ENCODE measurements at places on chromosomes 7 and 10.

DNA sequence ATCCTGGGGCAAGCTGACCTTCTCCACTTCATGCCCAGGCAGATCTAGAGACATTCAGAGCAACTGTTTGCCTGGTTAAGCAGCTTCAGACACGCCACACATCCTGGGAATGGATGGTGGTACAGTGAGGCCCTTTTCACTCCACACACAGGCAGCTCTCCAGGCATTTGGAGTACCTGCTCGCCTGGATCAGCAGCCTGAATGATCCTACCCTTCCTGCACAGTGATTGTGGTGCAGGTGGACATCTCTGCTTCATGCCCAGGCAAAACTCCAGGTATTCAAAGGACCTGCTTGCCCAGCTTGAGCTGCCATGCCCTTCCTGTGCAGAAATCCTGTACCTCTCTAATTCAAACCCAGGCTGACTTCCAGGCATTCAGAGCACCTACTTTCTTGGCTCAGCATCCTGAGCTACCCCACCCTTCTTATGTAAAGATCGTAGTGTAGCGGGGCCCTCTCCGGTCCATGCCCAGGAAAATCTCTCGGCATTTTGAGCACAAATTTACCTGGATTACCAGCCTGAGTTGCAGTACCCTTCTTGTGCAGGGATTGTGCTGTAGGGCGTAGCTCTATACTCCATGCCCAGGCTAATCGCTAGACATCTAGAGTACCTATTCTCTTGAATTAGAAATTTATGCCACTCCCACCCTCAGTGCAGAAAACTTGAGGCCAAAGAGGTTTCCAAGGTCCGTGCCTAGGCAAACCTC is 972.8 kb downstream of the ANKRD7 start:
- DNase-seq, result no peak

GRCh38 chr10:79409726-79410085 is 35.7 kb downstream of the ZCCHC24 start:
- DNase-seq, result no peak

GRCh38 chr7:142629588-142630260 is 119.5 kb upstream of the PRSS1 start:
- DNase-seq, result peak; percentile 54

DNA sequence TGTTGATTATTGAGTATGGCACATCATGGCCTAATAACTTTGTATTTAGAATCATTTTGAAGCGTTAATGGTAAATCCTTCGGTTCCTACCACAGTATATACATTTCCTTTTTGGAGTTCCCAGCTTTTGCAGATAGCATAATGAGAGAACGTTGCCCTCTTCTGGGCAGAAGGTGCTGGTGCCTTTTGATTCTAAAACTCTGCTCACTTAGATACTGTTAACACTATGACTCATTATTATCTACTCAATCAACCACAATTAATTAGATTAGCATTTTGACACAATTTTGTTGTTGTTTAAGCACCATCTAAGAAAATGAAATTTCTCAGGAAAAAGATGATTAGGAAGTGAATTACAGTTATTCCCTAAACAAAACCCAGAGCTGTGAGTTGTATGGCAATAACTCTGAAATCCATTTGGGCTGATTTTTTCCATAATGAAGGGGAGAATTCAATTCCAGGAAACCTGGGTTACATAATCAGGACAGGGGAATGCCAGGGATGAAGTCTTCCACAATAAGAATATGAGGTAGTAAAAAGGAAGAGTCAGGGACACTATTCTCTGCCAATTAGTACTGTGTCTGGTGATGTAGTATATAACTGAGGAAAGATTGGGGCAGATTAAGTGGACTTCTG is 11.5 kb upstream of the DLD start:
- DNase-seq, result no peak

DNA sequence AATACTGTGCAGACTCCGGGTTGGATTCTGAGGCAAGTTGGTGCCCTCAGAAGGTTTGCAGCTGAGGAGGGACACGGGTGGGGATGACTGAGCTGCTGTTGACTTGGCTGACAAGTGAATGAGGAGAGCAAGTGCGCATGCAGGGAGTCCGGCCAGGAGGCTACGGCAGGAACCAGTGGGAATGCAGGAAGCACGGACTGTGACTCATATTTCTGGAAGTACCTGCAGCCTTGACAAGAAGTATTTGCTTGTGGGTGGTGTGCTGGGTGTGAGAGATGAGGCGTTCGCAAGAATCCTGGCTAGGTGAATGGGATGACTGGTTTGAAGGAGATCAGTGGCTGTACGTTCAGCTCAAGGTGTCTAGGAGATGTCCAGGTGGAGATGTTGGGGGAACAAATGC is 30.8 kb upstream of the FXYD4 start:
- no peak for DNase-seq

DNA sequence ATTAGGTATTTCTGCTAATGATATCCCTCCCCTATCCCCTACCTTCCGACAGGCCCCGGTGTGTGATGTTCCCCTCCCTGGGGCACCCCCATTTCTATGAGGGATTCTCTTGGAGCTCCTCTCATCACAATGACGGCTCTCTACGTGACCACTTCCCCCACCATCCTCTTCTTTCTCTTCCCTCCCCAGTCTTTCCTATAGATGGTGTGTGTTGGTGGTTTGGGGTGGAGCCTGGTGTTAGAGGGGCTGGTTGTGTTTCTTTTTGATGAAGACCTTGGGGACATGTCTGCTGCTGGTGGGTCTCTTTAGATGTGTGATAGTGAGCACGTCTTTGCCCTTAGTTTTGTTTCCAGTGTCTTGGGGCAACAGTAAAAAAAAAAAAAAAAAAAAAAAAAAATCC is 28.6 kb downstream of the RPS24 start:
- DNase-seq, result no peak

- no peak for DNase-seq
Observed at GRCh38 chr7:159064816-159065510, 79.7 kb downstream of the VIPR2 start.

DNA sequence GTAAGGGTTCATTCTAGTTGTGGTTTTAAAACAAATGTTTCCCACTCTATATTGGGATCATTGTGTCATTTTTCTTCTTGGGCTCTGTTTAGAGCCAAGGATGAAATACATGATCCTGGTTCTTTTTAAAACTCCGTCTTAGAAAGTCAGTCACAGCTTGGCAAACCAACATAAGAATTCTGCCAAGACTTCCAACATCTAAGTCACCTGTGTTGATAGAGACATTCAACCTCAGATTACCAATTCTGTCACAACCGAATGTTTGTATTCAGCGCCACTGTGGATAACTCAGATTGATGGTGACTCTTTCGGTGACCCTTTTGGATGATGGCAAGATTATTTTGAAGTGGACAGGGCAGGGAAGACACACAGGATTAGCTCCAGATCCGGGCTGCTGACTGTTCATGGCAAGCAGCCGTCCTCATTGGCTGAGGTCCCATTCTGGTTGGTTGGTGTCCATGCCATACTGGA is 255.4 kb downstream of the ARHGAP21 start:
- DNase-seq, result no peak

DNA sequence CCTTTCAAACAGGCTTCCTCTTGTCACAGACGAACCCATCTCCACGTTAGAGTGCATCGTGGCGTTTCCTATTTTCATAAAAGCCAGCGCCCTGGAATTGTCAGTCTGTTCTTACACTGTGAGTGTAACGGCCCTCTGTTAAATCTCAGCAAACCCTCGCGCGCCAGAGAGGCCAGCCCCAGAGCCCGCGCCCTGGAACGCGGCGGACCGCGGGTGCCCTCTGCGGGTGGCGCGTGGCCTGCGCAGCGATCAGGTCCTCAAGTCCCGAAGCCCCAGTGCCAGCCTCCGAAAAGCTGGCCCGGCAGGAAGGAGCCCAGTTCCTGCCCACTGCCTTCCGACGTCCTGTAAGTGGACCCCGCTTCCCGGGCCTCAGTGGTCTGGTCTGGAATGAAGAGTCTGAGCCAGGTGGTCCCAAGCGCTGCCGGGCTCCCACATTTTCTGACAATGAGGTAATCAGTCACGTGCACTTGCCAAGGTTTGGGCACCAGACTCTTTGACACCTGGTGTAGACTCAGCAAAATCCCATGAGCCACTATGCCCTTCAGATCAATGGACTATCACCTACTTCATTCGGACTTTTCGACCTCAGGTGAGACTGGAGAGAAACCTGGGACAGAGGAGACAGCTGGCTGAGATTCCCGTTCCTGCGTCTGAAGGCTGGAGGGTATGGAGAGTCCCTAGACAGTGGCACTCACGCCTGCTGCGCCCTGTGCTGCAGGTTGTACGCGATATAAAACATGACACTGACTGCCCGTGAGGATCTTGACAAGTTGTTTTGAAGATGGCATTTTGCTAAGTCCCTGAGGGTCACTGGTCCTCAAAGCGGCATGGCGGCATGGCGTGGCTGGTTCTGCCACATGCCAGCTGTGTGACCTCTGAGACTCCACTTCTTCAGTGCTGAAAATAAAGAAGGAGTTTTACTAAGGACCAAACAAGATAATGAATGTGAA is 109.4 kb upstream of the LANCL2 start:
- DNase-seq, result no peak

DNA sequence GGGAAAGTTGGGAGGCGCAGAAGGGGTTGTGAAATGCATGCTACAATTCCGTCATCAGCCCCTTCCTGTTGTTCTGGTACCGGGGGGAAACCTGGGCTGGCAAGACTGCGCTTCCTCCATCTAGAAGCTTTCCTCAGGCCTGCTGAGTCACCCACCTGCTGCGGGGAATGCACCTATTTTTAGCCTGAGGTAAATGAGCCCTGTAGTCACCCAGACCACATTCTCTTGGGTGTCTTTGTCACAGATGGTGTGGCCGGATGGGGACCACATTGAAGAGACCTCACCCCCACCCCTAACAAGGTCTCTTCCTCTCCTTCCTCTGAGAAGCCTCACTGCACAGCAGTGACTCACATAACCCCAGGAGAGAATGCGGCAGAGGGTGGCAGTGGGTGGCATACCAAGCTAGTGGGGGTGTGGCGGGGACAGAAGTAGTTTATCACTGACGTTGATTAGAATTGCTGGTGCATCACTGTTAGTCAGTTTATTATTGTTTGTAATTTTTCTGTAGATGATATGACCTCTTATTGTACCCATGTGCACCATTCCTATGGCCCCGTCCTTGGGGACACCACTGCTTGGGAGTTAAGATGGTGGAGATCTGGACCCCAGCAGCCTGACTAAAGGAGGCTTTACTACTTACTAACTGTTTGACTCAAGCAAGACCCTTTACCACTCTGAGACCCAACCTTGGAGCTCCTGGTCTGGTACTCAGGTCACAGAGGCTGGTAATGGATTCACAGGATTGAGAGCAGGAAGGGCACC is 83.0 kb upstream of the DUSP5 start:
- DNase-seq, result no peak

GRCh38 chr10:24415455-24416125 is 206.7 kb downstream of the KIAA1217 start:
- peak; percentile 30 for DNase-seq

DNA sequence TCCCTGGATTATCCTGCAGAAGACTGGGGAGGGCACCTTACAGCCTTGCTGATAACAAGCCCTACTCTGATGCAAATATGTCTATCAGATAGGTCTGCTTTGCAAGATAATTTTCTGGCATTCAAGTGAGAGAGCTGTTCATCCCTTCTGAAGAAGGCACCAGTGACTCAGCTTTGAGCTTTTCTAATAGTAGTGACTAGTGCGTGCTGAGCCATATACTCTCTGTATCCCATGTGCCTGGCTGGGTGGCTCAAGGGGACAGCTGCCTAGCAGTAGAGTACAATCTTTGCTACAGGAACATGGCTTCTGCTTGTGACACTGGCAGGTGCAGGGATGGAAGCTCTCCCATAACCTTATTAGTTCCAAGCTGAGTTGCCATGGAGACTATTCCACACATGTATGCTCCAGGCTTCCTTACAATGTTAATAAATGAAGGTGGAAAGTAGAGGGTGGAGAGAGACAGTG is 35.0 kb upstream of the ABCB4 start:
- no peak for DNase-seq

DNA sequence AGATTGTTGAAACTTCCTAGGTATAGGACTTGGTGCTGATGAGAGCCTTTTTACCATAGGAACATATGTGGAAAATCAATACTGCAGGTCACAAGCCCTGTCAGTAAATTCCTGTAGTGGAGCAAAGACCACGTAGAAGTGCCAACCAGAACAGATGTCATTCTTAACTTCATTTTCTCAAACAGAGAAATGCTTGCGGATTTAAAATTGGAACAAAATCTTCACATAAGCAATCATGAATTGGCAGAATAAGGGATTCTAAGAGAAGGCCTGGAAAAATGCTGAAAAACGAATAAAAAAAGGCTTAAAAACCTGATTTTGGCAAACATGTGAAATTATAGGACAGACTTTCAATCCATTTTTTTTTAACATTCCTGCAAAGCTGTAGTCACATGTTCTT is 80.8 kb upstream of the SMIM30 start:
- no peak for DNase-seq

DNA sequence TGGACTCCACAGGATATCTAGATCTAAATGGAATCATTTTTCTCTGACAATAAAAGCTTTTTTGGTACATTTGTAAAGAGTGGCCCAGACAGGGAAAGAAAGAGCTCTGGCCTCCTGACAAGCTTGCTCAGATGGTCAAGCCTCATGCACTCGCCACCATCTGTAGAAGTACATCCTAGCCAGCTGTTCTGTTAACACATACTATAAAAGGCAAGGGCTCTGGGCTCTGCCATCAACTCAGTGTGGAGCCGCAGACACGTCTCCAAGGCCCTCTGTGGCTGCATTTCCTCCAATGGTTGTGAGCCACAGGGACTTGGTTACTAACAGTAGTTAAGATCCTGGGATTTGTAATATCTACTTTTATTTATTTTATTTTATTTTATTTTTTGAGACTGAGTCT is 70.8 kb upstream of the KDM7A start:
- no peak for DNase-seq

DNA sequence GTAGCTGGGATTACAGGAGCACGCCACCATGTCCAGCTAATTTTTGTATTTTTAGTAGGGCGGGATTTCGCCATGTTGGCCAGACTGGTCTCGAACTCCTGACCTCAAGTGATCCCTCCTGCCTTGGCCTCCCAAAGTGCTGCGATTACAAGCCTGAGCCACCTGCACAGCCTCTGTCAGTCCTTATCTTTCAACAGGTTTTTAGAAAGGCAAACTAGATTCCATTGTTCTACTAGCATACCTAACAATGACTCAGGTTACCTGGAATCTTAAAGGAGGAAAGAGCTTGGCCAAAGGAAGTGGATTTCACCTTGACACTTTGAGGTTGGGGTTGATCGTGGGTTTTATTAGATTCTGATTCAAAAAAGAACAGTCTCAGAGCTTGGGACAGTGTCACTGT is 3.2 kb downstream of the ABCC2 start:
- no peak for DNase-seq

DNA sequence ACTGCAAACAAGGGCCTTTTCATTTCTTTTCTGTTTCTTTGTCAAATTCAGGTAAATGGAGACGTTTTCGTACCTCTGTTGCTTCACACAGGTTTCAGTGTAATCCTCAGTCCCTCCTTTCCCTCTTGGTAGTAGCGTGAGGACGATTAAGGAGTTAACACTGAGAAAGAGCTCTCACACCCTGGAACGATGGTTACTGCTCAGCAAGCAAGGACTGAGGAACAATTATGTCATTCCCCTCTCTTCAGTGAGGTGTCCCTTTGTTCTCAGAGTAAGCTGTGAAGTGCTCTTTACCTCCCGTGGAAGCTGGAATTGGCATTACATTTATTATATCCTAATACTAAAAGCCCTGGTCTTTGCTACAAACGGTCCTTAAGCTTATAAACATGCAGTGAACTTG is 95.9 kb downstream of the FANK1 start:
- no peak for DNase-seq

GRCh38 chr10:58358947-58359346 is 24.1 kb downstream of the UBE2D1 start:
- no peak for DNase-seq

All from non-pigmented ciliary epithelial cell (primary cell).